ENCODE measurements at places on chromosomes 5 and 9.

DNA sequence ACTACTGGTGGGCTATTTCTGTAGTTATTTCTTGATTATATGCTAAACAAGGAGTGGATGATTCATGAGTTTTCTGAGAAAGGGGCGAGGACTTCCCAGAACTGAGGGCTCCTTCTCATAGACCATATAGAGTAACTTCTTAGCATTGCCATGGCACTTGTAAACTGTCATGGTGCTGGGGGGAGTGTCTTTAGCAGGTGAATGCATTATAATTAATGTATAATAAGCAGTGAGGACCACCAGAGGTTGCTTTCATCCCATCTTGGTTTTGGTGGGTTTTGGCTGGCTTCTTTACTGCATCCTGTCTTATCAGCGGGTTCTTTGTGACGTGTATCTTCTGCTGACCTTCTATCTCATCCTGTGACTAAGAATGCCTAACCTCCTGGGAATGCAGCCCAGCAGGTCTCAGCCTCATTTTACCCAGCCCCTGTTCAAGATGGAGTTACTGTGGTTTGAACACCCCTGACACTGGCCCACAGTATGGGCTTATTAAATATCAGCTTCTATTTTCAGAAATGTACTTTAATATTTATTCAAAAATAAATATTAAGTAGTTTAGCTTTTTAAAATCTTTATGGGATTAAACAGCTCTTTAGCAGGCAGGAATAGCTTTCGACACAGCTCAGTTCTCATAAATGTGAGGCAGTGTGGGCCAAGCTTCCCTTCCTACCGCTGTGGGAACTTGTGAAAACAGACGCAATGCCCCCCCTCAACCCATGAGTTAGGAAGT lies 44.4 kb downstream of the GALNT12 start:
- no peak for DNase-seq

DNA sequence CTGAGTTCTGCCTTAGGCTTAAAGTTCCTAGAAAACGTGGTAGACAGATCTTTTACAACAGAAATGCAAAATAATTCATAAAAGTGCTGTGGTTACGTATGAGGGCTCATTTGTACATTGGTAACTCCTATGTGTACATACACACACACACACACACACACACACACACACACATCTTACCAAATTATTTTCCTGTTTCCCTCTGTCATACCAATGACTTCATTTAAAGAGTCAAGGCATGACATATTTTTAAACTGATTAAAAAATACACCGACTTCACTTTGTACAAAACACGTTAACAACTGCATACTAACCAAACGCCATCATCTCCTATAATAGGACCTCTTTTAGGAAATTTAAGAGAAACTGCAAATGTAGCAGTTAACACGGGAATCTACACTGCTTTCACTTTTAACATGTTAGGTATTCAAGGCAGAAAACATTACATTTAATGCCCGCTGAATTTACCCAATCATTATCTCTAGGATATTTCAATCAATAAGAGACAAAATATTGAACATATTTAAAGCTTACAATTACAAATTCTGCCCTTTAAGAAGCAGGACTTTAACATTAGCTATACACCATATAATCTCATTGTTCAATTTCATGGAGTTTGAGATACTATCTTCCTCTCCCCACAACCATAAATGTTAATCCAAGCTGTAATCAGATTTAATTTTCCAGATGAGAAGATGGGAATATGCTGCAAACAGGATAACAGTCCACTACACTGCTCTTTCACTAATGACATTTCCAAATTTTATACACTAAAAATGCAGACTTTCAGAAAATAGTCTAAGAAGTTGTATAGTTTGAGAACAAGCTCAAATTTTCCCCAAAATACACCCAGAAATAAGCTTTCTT lies 133.1 kb downstream of the DENND1A start:
- no peak for DNase-seq

DNA sequence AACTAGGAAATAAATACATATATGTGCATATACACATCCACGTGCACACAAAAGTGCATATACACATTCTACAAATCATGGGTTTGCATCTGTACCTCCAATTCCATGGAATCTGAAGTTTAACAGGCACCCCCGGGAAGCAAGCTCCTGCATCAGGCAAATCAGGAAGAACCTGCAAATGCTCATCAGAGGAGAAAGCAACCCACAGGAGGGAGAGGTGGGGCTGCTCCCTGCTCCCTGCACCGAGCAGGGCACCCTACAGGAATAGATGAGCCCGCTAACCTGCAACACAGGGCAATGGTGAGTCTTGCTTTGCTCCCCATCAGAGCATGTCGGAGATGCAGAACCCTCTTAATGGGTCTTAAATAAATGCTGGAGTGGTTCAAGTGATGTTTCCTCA lies 151.3 kb downstream of the DAB2IP start:
- no peak for DNase-seq

GRCh38 chr5:56388229-56388985 lies 155.3 kb upstream of the ANKRD55 start:
- no peak for DNase-seq
